ENCODE measurements at places on chromosomes 6 and 20.

GRCh38 chr6:136945711-136946121 lies 23.6 kb downstream of the SLC35D3 start:
- DNase-seq = no peak

GRCh38 chr6:139825935-139826374 lies 451.5 kb upstream of the CITED2 start:
- no peak for DNase-seq

- no peak for DNase-seq
These were observed 15.2 kb downstream of the CCDC170 start for GRCh38 chr6:151509048-151509447.

GRCh38 chr6:45376310-45377042 lies 1.3 kb downstream of the SUPT3H start:
- DNase-seq = peak; percentile 59

DNA sequence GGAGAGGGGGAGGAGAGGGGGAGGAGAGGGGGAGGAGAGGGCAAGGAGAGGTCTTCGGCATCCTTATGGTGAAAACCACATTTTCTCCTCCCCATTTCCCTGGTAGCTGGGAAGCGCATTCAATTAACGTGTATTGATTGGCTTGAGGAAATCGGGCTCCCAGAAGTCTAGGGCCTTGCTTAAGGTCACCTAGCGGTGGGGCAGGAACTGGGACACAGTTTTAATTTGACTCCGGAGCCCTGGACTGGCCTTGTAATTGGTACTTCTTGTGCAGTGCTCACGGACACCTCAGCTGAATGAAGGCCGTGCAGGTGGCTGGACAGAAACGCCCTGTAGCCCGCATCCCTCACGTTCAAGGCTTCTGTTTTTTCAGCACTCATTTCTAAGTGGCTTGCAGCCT lies 42.8 kb downstream of the CTCFL start:
- no peak for DNase-seq

DNA sequence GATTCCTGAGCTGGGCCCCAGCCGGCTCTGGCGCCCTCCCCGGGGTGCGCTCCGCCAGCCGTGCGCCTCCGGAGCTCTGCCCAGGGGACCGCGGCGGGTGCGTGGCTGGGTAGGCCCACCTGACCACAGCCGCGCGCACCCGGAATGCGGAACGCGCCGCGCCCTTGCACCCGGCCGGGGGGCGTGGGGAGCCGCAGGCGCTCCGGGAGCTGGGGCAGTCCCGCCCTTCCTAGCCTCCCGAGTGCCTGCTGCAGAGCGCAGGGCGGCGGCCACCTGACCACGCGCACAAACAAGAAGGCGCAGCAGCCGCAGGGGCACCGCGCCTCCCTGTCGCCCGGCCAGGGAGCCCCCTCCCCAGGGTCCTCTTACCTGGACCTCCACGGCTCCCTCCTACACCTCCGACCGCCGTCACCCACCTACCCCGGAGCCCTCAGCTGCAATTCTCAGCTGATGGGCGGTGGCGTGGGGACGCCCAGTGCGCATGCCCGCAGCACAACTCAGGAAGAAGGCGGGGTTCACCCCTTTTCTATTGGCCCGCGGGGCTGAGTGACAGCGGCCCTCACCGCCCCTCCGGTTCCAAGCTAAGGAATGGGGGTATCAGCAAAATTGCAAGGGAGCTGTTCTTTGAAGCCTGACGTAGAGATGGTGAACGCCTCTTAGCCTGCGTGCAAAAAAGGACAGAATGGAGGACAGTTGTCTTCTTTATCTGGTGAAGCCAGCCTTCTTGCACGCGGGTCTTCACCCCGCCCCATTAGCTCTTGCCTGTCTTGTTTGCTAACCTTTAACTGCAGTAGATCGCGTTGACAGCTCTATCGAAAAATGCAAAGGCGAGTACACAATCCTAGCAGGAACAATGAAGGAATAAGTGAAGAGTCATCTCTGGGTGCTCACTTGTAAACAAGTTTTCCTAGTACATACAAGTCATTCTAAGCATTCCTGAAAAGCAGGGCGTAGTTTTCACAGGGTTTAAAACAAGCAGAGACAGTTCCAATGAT lies at the start of gene STX7:
Gene STX7, minus strand, starts transcription at position 479 of the 995 bp plus-strand sequence. CDS start 9,586 bp downstream, outside the sequence.
- peak; percentile 93 for DNase-seq

- no peak for DNase-seq
These were observed 360.6 kb upstream of the RUNX2 start for GRCh38 chr6:44967481-44967880.

- DNase-seq = no peak
These were observed 801.6 kb downstream of the EPHA7 start for GRCh38 chr6:92617721-92618120.

DNA sequence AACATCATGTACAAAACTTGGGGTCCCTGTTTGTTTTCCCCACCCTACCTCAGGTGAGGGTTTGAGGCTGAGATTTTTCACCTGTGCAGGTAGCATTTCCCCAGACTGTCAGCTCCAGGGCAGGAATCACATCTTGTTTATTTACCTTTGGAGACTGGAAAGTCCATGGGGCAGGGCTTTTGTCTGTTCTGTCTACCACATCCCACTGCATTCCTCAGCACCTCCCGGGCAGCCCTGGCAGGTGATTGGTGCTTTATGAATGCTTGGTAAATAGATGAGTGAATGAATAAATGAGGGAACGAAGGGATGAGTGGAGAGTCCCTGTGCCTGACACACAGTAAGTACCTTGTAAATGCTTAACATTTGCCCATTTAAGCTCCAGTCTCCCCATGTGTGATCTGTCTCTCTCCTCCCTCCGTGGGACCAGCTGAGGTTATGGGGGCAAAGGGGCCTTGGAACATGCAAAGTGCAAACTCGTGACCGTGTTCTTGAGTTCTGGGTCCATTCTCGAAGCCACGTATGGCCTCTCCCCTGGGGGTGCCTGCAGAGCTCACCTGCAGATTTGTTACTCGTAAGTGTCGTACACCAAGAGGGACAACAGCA lies 69.7 kb upstream of the PMEPA1 start:
- DNase-seq = no peak

DNA sequence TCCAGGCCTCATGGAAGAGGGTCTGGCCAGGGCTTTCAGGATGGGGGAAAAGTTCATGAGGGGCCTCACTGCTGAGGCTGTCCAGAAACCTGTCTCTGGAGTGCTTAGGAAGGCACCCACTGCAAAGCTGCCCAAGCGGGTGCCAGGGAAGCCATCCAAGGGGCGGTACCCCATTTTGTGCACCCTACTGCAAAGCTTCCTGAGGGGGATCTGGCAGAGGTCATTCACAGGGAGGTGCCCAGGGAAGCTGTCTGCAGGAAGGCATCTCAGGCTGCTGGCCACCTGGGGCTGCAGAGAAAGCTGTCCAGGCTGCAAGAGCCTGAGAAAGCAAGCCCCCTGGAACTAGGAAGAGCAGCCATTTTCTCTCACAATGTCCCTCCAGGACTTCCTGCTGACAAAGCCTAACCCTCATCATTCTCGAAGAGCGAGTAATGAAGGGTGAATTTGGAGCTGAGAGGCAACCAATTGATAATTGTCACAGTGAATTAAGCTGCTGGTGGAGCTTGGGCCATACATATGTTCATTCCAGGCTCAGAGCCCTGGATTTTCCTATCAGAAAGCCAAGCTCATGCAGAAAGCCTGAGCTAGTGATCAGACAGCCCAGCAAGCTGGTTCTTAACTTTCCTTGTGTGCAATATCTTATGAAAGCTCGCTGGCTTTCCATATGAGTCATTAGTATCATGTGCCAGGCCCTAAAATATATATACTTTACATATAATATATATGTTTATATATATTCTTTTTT lies 62.2 kb upstream of the SLC22A16 start:
- DNase-seq = no peak

GRCh38 chr6:116450769-116451740 lies 10.1 kb upstream of the CALHM6 start:
- DNase-seq = no peak

- no peak for DNase-seq
These were observed 48.2 kb downstream of the RNASET2 start for GRCh38 chr6:166907871-166908806.

DNA sequence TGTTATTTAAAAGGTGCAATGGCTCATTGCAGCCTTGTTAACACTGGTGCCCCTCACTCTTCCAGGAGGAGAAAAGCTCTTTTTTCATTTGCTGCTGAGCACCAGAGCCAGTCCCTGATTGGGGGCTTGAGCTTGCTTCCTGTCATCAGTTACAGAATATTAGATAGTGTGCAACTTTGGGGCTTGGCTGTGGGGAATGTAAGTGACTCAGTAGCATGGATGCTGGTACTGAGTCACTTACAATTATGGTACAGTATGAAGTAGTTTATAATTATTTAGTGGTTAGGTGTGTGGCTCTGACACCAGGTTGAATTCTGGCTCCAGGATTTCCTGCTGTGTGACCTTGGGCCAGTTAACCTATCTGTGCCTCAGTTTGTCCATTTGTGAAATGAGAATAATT lies 37.6 kb downstream of the ANKS1A start:
- peak; percentile 16 for DNase-seq

GRCh38 chr6:52576392-52577021 lies 353 bp downstream of the TRAM2 start:
- peak; percentile 88 for DNase-seq

DNA sequence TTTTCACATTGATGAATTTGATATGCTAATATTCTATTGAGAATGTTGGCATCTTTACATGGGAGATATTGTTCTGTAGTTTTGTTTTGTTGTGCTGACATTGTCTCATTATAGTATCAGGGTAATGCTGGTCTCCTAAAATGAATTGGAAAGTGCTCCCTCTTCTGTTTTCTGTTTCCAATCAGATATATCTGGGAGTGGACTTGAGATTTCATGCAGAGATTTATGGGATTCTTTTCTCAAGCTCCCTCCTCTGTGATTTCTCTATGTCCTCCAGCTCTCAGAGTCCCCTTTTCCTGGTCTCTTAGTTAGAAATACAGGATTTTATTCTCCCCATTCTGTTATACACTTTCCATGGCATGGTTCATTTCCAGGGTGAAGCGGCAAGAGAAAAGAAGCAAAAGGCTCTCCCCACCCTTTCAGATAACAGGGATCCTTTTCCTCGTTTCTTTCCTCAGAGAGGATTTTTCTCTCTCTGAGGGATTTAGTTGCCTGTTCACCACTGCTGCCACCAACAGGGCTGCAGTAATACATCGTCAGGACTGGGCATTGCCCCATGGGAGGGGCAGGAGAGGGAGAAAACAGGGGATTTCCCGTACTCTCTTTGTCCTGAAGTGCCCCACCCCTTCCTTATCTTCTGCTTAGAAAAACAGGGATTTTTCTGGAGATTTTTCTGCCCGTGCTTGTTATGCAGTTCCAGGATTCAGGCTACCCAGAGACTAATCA lies 59.3 kb upstream of the STMND1 start:
- DNase-seq = peak; percentile 73

DNA sequence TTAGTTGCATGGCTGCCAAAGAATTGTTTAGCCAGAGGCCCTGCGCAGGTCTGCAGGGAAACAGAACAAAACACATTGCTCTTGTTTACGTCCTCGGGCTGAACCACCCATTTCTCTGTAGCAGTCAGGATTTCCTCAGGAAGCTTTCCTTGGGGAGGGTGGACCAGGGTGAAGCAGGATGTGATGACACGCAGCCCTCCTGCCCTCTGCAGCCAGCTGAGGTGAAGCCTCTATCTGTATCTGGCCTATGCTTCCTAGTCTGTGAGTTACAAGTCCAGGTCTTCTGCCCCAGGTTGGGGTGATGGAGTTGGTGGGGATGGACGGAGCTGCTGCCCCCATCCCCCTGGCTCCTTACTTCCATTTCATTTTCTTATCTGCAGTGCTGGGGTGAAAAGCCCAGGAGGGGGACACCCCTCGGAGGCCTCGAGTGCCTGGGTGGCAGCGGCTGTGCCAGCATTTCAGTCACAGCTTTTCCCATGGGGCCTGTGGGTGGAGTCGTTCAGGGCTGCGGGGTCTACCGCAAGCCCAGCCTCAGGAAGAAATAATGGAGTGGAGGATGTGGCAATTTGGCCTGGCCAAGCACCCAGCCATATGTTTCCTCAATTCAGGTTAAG lies 24.9 kb downstream of the SASH1 start:
- DNase-seq = peak; percentile 85

DNA sequence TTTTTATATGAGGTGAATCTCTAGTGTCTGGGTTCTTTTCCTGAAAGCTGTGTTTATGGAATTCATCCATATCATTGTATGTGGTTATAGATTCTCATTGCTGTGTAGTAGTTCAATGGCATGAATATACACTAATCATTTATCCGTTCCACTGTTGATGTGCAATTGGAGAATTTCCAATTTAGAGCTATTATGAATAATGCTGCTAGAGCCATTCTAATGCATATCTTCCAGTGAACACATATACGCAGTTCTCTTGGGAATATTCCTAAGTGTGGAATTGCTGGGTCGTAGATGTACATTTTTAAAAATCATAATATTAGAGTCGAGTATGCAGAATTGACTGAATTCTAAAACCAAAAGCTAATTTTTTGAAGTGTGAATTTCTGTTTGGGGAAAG lies 327.5 kb upstream of the JAG1 start:
- no peak for DNase-seq

DNA sequence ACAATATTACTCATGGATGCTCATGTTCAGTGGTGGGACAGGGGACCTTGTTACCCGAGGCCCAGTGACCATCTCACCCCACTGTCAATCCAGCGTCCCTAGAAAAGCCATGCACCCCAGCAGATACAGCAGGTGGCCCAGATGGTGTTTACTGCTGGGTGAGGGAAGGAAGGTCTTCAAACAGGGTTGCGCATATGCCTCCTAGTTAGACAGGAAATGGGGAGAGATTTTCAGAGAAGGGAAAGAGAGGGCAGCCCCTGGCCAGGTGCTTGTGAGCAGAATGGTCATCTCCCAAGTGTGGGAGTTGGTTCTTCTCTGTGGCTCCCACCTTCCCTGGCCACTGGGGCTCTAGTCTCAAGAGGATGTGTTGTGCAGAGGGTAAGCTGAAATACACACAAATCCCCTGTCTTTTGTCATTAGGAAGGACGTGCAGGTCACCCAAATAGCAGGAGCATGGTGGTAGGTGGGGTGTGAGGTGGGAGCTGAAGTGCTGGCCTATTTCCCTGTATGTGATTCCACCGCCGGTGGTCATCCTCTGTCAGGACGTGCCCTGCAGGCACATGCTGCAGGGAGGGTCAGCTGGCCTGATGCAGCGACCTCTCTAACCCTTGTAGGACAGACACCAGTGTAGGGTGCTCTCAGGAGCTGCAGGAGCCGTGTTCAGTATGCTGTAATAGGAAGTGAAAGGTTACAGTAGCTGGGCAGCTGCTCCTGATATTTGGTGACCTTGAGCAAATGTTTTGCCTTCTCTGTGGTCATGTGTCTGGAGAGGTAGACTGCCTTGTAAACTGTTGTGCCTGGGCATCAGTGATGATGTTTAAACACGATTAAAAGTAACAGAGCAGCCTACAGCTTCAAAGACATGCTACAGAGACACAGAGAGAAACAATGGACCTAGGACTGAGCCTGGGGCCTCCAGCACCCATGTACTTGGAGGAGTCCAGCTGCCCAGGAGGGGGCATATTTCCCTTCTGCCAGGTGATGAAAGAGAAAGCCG lies 3.2 kb upstream of the CST3 start:
- no peak for DNase-seq

DNA sequence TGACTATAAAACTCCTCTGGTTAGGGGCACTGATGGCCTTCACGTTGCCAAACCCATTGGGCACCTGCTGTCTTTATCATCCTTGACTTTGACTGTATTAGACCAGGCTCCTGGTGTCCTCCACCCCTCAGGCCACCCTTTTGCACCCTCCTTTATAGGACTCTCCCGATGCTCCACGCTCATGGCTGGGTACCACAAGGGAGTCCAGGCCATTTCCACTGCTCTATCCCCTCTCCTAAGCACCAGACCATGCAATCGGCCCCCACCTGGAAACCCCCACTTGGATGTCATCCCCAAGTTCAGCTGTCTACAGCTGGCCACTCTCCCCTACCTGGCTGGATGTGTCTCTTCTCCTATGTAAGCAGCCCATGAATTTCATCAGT lies 115.2 kb downstream of the TOX2 start:
- no peak for DNase-seq
